ENCODE measurements at places on chromosomes 13 and 19.

DNA sequence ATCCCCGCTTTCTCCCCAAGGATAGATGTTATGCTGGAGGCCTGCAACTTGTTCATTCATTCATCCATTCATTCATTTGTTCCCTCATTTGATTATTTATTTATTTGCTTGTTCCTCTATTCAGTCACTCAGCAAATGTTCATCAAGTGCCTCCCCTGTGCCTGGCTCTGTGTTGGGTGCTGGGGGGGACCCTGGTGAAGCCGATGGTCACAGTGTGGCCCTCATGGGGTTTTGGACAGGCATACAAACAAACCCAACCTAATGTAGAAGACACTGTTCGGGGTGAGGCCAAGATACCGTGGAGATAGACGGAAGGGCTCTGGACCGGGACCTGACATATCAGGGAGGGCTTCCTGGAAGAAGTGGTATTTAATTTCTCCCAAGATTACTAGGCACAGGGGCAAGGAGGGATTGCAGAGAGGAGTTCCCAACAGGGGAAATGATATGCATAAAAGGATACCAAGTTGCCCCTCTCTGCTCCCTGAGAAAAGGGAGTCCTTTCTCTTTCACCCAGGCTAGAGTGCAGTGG lies 58.1 kb downstream of the ZNF536 start:
- no peak for DNase-seq

GRCh38 chr13:106096661-106097092 lies 438.8 kb downstream of the EFNB2 start:
- no peak for DNase-seq

DNA sequence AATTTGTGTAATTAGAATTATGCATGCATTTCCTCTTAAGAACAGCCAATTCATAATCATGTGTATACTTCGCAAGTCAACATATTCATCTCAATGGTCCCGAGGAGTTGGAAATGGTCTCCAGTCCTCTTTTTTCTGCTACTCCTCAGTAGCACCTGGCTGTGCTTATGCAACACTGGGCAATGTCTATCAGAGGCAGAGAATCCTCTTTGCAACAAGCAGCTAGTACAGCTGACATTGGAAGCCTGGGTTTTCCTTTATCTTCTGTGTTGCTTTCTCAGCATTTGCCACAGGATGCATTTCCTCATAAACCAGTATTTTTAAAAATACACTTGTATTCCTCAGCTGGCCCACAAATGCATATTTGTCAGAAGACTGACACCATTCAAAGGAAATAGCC lies 405.3 kb upstream of the GPC6 start:
- no peak for DNase-seq

GRCh38 chr13:50576156-50576555 lies 267.3 kb downstream of the DLEU7 start:
- DNase-seq: no peak

DNA sequence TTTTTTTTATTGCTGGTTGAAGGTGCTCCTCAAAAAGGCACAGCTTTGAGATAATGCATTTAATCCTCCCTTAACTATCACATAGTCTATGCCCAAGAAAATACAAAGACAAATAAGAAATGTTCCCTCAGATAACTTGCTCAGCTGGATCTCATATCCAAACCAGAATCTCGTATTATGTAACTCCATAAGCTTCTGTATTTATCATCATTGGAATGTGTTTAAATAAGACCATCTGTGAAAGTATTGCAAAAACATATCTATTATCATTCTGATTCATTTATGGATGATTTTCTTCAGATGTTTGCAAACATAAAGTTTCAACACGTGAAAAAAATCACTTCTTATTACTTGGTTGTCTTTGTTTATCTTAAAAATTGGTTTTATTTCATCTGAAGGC lies 190.9 kb downstream of the IRS2 start:
- no peak for DNase-seq

- DNase-seq: no peak
Observed at GRCh38 chr13:82698941-82699340, 1183.3 kb downstream of the SLITRK1 start.

DNA sequence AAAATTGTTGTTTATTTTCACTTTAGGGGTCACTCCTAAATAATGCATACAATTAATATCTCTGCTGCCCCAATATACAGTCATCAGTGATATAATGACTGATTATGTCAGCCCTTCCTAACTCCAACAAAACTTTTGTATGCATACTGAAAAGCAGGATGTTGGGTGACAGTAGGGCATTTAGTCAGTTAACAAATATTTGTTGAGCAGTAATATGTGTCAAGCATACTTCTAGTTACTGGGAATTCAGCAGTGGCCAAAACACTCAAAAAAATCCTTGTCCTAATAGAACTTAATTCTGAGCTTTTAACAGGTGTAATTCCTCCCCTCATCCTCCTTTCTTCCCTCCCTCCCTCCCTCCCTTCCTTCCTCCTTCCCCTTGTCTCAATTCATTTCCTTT lies 560.7 kb upstream of the KLHL1 start:
- DNase-seq: no peak

- DNase-seq: no peak
Observed at GRCh38 chr13:42760951-42761350, 20.4 kb upstream of the FAM216B start.

DNA sequence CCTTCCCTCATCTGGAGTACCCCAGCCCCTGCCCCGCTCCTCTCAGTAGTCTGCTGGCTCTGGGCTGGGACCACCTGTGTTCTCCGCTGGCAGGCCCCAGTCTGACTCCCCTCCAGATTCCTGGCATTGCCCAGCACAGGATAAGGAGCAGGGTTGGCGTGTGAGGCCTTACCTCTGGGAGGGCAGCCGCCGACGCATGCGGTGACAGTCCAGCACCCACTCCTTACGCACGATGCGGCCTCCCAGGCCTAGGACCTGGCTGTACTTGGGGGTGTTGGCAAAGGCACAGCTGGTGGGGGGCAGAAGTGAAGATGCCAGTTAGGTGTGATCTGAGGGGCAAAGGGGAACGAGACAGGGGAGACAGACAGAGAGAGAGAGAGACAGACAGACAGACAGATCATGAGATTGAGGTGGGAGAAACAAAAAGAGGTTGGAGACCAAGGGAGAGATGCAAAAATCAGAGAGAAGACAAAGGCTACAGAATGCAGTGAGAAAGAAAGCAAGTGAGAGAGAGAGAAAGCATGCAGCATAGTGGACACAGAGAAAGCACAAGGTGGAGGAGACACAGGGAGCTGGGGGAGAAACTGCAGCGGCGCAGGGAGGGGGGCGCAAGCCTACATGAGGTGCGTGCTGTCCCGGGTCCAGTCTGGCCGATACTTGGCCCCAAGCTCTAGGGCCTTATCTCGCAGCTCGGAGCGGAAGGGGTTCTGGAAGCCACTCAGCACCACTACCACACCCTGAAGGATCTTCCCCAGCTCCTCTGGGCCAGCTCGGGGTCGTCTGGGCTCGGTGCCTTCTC lies 18.6 kb downstream of the ZNF575 start:
- no peak for DNase-seq

GRCh38 chr19:42270346-42271044 lies 1.4 kb downstream of the CIC start:
- DNase-seq: peak; percentile 60

DNA sequence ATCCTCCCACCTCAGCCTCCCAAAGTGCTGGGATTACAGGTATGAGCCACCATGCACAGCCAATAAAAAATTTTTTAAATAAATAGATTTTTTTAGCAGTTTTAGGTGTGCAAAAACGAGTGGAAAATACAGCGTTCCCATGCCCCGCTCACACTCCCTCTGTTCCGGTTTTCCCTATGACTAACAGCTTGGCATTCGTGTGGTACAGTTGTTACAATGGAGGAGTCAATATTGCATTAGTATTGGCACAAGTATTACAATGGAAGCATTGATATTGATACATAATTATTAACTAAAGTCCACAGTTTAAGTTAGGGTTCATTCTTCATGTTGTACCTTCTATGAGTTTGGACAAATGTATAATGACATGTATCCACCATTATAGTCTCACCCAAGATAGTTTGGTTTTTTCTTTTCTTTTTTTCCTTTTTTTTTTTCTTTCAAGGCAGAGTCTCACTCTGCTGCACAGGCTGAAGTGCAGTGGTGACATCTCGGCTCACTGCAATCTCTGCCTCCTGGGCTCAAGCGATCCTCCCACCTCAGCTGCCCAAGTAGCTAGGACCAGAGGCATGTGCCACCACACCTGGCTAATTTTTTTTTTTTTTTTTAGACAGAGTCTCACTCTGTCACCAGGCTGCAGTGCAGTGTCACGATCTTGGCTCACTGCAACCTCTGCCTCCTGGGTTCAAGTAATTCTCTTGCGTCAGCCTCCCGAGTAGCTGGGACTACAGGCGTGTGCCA lies 15.4 kb upstream of the RAB20 start:
- no peak for DNase-seq

DNA sequence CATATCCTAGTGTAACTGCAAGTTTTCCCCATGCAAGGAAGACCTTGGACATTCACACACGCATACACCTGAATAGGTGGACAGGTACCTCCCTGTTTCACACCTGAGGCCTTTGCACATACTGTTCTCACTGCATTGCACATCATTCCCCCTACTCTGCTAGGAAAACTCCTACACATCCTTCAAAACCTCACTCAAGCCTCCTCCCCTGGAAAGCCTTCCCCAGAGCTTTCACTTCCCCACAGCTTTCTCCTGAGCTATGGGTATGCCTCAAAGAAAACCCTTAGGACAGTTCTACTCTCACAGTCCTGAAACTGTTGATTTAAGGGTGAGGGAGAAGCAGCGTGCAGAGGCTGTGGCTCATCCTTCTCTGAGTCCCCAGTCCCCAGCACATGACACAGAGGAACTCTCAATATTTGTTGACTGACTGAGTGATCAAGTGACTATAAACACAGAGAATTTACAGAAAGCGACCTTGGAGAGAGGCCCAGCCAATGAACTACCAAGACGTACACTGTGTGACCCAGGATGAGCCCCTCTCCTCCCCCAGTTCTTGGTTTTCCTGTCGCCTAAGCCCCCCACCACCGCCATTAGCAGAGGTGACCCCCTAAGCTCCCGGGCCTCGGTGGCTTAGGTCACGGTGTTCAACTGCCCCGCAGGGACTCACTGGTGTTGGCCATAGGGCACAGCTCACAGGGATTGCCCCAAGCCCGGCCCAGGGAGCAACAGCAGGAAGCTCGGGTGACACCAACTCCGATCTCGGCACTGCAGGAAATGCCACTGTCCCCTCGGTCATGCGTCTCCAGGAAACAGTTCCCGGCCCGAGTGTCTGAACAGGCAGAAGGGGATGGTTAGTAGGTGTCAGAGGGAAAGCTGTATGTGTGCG lies 40.6 kb downstream of the FBN3 start:
- DNase-seq: no peak

GRCh38 chr19:11208561-11209471 lies 11.5 kb upstream of the KANK2 start:
- no peak for DNase-seq

DNA sequence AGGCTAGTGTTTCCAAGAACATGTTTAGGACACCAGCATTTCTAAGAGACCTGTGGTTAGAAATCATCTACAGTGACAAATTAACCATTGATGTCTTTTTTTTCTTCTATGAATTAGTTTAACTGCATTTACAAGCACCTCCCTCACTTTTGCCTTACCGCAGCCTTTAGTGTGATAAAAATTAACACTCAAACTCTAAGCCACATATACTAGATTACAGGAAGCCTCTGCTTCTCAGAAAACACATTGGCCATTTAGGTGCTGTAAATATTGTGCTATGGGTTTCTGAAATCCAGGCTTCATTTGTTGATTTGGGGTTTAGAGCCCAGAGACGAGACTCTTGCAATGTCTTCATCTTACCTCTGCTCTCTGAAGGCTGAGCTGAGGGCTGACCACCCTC lies 34.6 kb upstream of the OLFM4 start:
- no peak for DNase-seq

GRCh38 chr19:53696951-53697350 lies 65.2 kb downstream of the DPRX start:
- DNase-seq: no peak

- DNase-seq: no peak
Observed at GRCh38 chr13:113407531-113408393, 43.8 kb upstream of the GRTP1 start.

DNA sequence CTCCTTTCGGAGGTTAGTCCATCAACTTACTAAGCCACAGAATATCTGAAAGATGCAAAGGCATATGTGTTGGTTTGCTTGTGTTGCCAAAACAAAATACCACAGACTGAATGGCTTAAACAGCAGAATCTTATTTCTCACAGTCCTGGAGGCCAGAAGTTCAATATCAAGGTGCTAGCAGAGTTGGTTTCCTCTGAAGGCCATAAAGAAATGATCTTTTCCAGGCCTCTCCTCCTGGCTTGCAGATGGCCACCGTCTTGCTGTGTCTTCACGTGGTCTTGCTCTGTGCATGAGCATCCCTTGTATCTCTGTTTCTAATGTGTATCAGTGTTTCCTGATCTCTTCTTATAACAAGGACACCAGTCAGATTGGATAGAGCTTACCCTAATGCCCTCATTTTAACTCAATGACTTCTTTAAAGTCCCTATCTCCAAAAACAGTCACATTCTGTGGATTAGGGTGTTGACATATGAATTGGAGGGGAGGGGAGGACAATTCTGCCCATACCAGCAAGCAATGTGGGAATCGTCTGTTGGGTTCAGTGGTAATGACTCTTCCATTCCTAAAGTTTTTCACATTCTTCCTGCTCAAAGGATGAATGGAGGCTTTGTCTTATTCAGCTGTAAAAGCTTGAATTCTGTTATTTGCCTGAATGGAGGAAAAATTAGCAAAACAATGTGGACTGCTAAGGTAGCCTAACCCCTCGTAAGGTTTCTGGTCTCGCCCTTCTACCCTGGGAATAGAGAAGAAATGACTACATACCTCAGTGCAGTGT lies 715.7 kb downstream of the DIAPH3 start:
- DNase-seq: no peak

DNA sequence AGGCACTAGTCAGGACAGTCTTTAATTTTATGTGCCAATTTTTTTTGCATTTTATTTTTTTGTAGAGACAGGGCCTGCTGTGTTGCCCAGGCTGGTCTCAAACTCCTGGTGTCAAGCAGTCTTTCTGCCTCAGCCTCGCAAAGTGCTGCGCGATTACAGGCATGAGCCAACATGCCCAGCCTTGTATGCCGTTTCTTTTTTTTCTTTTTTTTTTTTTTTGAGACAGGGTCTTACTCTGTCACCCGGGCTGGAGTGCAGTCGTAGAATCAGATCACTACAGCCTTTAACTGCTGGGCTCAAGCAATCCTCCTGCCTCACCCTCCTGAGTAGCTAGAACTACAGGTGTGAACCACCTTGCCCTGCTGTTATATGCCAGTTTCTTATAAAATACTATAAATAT lies 26.4 kb downstream of the BORA start:
- DNase-seq: no peak

- DNase-seq: no peak
Observed at GRCh38 chr13:60701895-60702294, 304.9 kb downstream of the TDRD3 start.

DNA sequence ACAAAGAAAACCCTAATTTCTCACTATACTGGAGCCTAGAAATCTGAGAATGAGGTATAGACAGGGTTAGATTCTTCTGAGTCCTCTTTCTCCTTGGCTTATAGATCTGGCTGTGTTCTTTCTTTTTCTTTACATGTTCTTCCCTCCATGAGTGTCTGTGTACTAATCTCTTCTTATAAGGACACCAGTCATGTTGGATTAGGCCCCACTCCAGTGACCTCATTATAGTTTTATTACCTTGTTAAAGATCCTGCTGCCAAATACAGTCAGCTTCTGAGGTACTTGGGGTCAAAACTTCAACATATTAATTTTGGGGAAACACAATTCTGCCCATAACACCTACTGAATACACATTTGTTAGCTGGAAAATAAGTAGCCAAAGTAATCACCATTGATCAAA lies 302.6 kb downstream of the PCDH9 start:
- DNase-seq: no peak

GRCh38 chr19:15837221-15837731 lies 21.8 kb upstream of the OR10H1 start:
- no peak for DNase-seq

GRCh38 chr13:110209950-110210603 lies 96.9 kb downstream of the COL4A1 start:
- DNase-seq: no peak
